ENCODE measurements at places on chromosomes 12 and 14.

DNA sequence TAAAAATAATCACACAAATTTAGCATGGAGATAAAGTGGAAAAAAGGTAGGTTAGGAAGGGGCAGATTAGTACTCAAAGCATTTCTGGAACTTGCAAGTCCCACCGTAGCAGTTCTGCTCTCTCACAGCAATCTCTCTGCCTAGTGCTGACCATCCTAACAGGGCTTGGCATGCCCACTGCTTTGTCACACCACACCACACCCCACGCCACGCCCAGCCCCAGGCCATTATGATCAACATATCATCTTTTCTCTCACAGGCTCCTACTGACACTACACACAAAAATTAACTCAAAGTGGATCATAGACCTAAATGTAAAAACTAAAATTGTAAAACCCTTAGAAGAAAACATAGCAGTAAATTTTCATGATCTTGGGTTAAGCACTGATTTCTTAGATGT, 273.7 kb downstream of the DAD1 start:
- no peak for DNase-seq

- DNase-seq, result no peak
Measured at GRCh38 chr14:68951035-68951797, 27.9 kb downstream of the ACTN1 start.

DNA sequence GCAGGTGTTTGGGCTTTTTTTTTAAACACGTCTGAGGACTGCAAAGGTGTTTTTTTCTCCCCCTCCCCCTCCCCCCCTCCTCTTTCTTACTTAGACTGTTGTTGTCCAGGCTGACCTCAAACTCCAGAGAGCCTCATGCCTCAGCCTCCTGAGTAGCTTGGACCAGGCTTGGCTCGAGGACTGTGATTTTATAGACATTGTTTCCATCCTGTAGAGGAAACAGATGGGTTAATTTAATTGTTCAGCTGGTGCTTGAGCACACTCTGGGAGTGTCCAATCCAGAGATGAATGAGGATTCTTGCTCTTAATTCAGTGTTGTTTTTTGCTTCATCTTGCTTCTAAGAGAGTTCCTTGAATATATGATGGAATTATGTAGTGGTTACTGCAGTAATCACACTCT, 42.1 kb downstream of the RASSF3 start:
- peak; percentile 16 for DNase-seq

- DNase-seq, result no peak
Measured at GRCh38 chr14:50333014-50333509, 20.9 kb downstream of the DMAC2L start.

DNA sequence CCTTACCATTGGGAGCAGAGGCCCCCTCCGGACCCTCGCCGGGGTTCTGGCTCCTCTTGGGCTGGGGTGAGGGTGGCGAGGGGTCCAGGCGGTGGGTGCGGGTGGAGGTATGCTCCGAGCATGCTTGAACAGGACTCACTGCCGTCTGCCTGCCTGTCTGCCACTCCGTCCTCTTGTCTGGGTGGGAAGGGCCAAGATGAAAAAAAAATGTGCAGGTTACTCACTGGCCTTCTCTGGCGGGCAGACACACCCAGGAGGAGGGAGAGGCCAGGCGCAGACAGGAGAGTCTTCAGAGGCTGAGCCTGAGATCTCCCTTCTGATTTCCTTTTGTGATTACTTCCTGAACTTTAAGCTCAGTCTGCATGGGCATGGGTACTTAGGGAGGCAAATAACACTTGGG, 76.1 kb downstream of the STON2 start:
- peak; percentile 84 for DNase-seq

DNA sequence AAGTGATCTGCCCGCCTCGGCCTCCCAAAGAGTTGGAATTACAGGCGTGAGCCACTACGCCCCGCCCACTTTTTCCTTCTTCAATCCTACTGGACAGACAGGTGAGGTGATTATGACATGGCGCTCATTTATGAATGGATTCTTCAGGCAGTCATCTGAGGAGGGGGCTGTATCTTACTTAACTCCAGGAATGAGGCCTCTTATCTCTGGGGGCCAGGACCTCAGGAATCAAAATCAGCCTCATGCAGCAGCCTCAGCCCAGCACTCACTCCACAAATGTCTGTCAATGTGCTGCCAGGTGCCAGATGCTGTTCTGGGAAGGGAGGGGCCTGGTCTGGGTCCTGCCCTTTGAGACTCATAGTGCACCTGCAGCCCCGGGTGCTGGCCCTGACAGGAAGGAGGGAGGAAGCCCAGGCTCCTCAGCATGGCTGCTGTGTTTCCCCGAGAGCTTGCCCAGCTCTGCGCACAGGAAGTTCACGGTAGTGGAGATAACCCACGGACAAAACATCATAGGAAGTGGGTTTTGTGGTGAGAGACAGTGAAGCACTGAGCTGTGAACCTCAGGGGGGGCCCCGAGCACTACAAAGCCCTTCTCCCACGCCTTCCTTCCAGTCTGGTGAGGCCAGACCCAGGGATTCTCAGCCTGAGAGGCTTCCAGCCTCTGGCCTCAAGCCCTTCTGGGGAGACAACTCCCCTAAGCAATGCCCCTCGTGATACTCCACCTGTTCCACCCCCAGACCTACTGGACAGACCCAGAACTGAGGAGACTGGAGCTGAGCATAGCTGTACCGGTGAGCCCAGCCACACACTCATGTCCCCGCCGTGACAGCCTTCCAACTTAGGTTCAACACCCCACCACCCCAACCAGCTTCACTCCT, 22.3 kb downstream of the GALNT6 start:
- DNase-seq, result peak; percentile 46

- no peak for DNase-seq
Measured at GRCh38 chr14:33433396-33433795, 494.7 kb downstream of the NPAS3 start.

GRCh38 chr12:113396828-113397496, 6.7 kb downstream of the SDS start:
- DNase-seq, result no peak

DNA sequence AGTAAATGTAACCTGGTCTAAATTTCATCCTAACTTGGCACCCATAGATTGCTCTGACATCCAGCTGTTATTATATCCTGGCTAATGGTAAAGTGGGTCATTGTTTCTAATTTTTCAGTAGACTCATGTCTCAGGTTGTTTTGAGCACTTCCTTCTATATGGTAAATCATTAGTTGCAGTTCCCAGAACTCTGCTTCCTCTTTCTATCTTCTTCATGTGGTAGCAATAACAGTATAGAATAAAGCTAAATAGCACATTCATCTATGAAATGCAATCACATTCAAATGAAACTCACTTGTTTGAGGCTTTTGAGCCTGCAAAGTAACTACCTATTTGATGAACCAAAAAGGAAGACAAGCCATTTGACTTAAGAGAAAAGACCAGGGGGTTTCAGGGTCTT, 65.1 kb upstream of the GZMB start:
- DNase-seq, result no peak
